ENCODE measurements at places on chromosomes 4 and X. TPM values are rescaled to one million over a fixed set of nuclear protein-coding genes. Genes with fewer than 3 reads are reported as not detected.

The MAGEA10 gene
- not detected for total RNA-seq

The GNRHR gene
- not detected for total RNA-seq

The MAGEA4 gene
- total RNA-seq: not detected

The FNIP2 gene
- total RNA-seq: 11.7 TPM

The REELD1 gene
- 0.46 TPM for total RNA-seq

The MTMR1 gene
- total RNA-seq: 38.2 TPM

The HEPH gene
- total RNA-seq: not detected

The NDST4 gene
- total RNA-seq: not detected

The CENPE gene
- total RNA-seq: 22.9 TPM

The GSX2 gene
- total RNA-seq: not detected

The NUDT11 gene
- 2.0 TPM for total RNA-seq

The CTAG2 gene
- total RNA-seq: 47.3 TPM

The CHIC1 gene
- total RNA-seq: 7.7 TPM

The CT45A1 gene
- not detected for total RNA-seq

The RHOXF2 gene
- not detected for total RNA-seq

The P2RY4 gene
- total RNA-seq: not detected

The FUNDC1 gene
- 12.5 TPM for total RNA-seq

The FGA gene
- not detected for total RNA-seq

The GCNA gene
- 4.2 TPM for total RNA-seq

The P2RY10 gene
- total RNA-seq: 66.4 TPM

The TMPRSS11F gene
- total RNA-seq: not detected
